ENCODE measurements at places on chromosomes 7 and 10. TPM values are rescaled to one million over a fixed set of nuclear protein-coding genes. Genes with fewer than 3 reads are reported as not detected.

DNA sequence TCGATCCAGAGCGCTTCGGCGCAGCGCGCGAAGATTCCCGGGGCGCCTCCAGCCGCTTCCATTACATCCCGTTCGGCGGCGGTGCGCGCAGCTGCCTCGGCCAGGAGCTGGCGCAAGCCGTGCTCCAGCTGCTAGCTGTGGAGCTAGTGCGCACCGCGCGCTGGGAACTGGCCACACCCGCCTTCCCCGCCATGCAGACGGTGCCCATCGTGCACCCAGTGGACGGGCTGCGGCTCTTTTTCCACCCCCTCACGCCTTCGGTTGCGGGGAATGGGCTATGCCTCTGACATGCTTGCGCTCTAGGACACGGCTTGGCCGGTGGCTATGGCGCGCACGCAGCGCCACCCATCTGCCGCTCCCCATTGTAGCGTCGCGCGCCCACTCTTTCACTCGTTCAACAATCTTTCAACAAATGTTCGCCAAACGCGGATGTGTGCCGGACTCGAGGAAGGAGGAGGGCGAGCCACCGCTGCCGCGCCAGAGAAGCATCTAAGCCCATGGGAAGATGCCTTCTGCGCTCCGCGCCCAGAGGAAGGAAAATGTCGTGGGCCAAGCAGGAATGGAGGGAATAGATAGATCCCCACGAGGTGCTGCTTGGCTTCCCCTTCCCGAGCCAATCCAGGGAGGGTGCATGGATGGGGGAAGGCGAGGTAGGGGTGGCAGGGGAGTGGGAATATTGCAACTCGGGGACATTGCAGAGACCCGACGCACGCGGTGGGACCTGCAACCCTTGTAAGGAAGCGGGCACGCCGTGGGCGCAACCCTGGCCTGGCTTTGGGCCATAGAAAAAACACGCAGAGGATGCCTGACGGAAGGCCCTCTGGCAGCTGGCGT is 5.1 kb upstream of the CYP26A1 start:
- no peak for DNase-seq

Gene TSPAN33
- 12.5 TPM for total RNA-seq

Gene RBM20
- total RNA-seq, result 39.4 TPM

DNA sequence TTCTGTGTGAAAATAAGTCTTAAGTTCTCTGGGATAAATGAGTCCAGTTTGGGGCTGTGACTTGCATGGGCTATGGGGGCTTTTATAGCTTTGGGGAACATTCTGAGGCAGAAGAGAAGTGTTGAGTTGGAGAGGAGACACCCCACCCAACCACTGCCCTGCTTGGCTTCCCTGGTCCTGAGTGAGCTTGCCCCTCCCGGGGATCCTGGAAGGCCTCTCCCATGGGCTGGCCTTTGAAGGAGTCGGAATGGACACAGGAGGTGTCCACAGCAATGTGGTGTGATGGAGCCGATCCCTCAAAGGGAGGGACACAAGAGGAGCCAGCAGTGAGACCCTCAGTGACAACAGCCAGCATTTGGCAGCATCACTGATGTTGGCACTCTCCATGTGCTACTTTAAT is 89.8 kb downstream of the GLRX3 start:
- DNase-seq, result no peak

GRCh38 chr10:118034791-118035261 is 11.9 kb downstream of the RAB11FIP2 start:
- no peak for DNase-seq

- no peak for DNase-seq
Measured at GRCh38 chr10:2891073-2891769, 176.1 kb upstream of the PFKP start.

DNA sequence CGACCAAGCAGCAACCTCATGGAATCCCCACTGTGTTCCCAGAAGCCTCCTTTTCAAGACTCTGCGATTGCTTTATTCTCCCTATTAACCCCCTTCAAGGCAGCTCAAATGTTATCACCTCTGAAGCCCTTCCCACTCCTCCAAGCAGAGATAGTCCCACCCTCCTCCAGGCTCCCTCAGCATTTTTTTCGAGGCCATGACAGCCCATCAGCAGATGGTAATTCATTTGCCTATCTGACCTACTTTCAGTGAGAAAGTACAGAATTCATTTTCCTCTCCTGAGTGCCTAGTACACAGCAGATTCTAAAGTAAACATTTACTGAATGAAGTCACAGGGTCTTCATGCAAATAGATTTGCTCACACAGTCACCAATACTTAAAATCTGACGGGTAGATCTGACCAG is 47.8 kb downstream of the HERPUD2 start:
- DNase-seq, result peak; percentile 71
